ENCODE measurements at places on chromosomes 6 and 20.

- DNase-seq, result no peak
Observed at GRCh38 chr6:33820243-33820642, 16.4 kb upstream of the MLN start.

DNA sequence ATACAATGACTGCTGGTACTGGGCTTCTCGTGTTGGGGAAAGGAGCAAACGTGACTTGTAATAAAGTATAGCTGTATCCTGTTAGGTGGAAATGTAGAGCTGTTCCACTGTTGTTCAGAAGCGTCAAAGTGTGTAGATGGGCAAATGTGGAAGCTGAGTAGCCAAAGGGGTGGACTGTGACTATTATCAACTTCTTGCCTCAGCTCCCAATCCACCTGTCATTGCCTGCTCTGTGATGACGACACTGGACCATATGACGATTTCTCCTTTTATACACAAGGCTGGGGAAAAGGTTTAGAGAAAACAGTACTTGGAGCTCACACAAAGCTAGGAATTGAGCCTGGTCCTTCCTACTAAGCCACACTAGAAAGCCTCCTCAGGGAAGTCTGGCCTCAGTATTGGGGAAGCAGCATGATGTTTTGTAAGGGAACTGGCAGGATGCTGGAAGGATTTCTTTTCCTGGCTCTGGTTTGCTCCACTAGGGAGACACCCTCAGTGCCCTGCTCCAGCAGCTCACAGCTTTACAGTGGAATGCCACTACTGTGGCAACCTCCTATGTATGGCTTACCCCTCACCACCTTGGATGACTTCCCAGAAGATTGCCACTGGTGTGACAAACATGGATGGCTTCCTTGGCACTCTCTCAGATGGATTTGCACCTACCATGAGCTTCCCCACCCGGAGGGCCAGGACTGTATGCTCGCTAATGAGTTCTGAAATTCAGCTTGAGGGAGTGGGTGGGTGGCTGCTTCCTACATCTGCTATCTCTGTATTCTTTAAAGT, 20.0 kb downstream of the CD164 start:
- no peak for DNase-seq

DNA sequence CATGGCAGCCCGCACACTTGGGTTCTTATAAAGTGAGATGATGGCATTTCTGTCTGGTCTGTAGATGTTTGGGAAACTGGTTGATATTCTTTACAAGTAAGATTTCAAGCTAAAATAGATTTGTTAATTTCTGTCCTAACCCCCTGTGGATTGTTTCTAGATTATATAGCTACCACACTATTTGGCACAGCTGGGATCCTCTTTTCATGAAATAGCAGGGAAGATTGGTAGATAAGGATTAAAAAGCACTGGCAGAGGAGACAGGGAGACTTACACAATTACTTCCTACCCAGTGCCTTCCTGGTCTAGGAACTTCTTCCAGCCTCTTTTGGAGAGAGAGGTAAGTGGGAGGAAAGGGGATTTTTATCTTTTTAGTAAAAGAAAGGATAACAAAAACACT, 13.2 kb upstream of the ATXN1 start:
- no peak for DNase-seq

DNA sequence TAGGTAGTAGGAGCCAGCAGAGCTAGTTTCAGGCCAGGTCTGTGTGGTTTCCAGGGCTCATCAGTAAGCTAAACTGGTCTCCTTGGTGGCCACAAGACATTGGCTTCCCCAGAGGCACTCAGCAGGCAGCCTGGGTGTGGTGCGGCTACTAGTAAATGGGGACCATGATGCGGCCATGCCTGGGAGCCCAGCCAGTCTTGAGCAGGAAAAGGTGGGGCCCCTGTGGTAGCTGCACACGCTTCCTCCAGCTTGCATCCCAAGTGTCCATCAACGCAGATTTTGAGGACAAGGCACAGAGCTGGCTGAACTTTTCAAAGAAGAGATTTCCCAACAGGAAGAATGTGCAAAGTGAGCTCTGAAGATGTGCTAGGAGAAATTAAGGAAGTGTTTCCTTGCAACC, 107.4 kb upstream of the NAA20 start:
- no peak for DNase-seq

- DNase-seq, result no peak
Observed at GRCh38 chr6:29954272-29954671, 11.9 kb downstream of the HLA-A start.

All from NCI-H1092 (cell line).